Gastrocnemius medialis (tissue), 4 donors: ENCODE measurements at places on chromosomes 4 and X. TPM values are rescaled to one million over a fixed set of nuclear protein-coding genes. Genes with fewer than 3 reads are reported as not detected.

Gene GPR82
- not detected for total RNA-seq

Gene LIMCH1
- total RNA-seq = 36.2 TPM

DNA sequence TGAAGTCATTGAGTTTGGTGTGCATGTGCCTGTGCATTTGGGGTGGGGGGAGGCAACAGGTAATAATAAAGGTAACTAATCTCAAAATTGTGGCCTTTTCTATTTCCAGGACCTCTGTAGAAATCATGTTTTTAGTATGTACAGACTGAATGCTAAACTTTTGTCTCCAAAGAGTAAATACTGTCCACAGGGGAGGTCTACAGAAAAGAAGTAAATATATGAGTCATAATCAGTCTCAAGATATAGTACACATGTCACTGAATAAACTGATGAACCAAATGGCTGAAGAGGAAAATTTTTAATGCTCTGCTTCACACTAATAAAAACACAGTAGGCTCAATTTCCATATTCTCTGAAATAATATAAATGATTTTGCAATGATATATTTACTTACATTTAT lies 440.4 kb upstream of the ZFP42 start:
- H3K4me1 ChIP-seq = no peaks in the 10 kb centered on the region
- H3K4me3 ChIP-seq = no peak overlapping the region
- DNase-seq = no peak
- H3K27ac ChIP-seq = no peak overlapping the region
- H3K27me3 ChIP-seq = no peaks in the 10 kb centered on the region
- H3K36me3 ChIP-seq = no peaks in the 10 kb centered on the region

Gene MAGEB5
- total RNA-seq = not detected

DNA sequence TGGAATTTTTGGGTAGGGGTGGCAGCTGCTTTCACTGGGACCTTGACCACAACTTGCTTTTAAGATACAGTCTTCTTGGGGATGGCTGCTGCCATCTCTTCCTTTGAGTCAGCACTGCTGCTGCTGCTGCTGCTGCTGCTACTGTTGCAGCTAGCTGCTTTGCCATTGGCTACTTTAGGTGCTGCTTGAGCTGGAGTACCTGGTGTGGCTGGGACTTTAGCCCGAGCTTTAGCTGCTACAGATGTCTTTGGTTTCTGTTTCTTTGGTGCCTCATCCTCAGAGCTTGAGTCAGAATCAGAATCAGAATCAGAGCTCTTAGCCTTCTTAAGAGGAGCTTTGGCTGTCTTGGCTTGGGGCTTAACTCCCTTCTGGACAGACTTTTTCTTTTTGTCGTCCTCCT lies 52.2 kb downstream of the FAM9B start:
- DNase-seq = no peak
- no peaks in the 10 kb centered on the region for H3K4me1 ChIP-seq
- H3K4me3 ChIP-seq = no peak overlapping the region
- H3K27ac ChIP-seq = no peak overlapping the region
- H3K27me3 ChIP-seq = no peaks in the 10 kb centered on the region

Gene HSPA4L
- 1.2 TPM for total RNA-seq

- H3K4me1 ChIP-seq = no peaks in the 10 kb centered on the region
- DNase-seq = no peak
- H3K27ac ChIP-seq = no peak overlapping the region
Measured at GRCh38 chrX:103183912-103184311, 31.0 kb upstream of the BEX4 start.

Gene HTN1
- not detected for total RNA-seq

DNA sequence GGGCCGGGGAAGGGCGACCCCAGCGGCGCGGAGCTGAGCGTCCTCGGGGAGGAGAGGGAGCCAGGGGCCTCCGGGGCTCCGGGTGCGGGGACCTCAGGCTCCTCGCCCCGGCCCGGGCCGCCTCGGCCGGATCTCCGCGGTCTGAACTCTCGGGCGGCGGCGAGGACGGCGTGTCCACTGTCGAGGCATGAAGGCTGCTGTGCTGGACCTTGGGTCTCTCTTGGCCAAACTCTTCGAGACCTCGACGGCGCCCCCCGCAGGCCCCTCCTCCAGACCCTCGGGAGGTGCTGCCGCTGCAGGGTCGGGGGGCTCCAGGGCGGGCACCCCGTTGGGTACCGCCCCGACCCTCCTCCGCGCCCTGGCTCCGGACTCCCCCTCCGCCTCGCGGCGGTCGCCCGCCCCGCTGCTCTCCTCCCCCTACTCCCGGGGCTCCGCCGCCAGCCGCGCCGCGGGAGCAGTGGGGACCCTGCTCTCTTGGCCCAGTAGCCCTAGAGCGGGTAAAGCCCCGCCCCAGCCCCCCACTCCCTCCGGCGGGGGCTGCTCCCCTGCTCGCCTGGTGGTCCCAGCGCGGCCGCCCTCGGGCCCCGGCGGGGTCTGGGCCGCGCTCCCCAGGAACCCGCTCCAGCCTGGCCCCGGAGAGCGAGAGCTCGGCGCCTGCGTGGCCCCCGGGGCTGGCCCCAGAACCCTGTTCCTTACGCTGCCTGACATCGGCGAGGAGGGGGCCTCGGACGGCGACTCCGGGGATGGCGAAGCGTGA lies 564 bp downstream of the FAM149A start:
- H3K4me1 ChIP-seq = peaks cover 3% of the 10 kb centered on the region
- H3K27me3 ChIP-seq = peaks cover 40% of the 10 kb centered on the region
- no peaks in the 10 kb centered on the region for H3K36me3 ChIP-seq
- peak overlapping the region; percentile 55 for H3K4me3 ChIP-seq
- H3K27ac ChIP-seq = no peak overlapping the region

GRCh38 chr4:185028625-185029024 lies 10.3 kb downstream of the HELT start:
- peaks cover 13% of the 10 kb centered on the region for H3K27me3 ChIP-seq
- no peak overlapping the region for H3K27ac ChIP-seq
- H3K36me3 ChIP-seq = no peaks in the 10 kb centered on the region
- DNase-seq = no peak
- H3K4me3 ChIP-seq = no peak overlapping the region

- no peaks in the 10 kb centered on the region for H3K36me3 ChIP-seq
- no peak overlapping the region for H3K4me3 ChIP-seq
- no peaks in the 10 kb centered on the region for H3K4me1 ChIP-seq
- H3K27me3 ChIP-seq = no peaks in the 10 kb centered on the region
- DNase-seq = no peak
Measured at GRCh38 chr4:146981651-146982050, 36.0 kb upstream of the TTC29 start.

DNA sequence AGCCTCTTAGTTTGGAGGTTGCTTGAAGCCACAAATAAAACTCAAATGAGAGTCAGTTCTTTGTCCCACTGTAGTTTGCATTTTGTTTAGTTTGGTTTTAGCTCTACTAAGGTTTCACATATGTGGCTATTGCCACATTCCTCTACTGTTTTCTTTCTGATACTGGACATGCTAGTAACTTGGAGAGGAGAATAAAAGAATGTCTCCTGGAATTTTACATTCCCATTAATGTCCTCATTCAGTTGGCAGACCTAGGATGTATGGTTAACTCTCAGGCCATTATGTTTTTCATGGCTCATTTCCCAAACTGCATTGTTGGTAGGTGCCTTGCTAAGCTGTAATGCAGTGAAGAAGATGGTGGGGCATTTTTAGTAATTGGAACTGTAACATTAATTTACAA lies 29.9 kb downstream of the UPRT start:
- DNase-seq = no peak
- H3K4me3 ChIP-seq = no peak overlapping the region
- no peak overlapping the region for H3K27ac ChIP-seq
- peaks cover 6% of the 10 kb centered on the region for H3K36me3 ChIP-seq
- no peaks in the 10 kb centered on the region for H3K27me3 ChIP-seq

Gene FGFR3
- total RNA-seq = 0.18 TPM

Gene PWWP3B
- 3.2 TPM for total RNA-seq

Gene HTR2C
- not detected for total RNA-seq

GRCh38 chr4:163895378-163896005 lies 401.0 kb downstream of the TMA16 start:
- no peaks in the 10 kb centered on the region for H3K36me3 ChIP-seq
- H3K27ac ChIP-seq = no peak overlapping the region
- DNase-seq = no peak
- H3K4me3 ChIP-seq = no peak overlapping the region
- H3K27me3 ChIP-seq = no peaks in the 10 kb centered on the region

- H3K27ac ChIP-seq = no peak overlapping the region
- DNase-seq = no peak
- no peaks in the 10 kb centered on the region for H3K27me3 ChIP-seq
- no peaks in the 10 kb centered on the region for H3K36me3 ChIP-seq
- H3K4me1 ChIP-seq = no peaks in the 10 kb centered on the region
Measured at GRCh38 chrX:138345801-138346200, 365.7 kb downstream of the FGF13 start.

DNA sequence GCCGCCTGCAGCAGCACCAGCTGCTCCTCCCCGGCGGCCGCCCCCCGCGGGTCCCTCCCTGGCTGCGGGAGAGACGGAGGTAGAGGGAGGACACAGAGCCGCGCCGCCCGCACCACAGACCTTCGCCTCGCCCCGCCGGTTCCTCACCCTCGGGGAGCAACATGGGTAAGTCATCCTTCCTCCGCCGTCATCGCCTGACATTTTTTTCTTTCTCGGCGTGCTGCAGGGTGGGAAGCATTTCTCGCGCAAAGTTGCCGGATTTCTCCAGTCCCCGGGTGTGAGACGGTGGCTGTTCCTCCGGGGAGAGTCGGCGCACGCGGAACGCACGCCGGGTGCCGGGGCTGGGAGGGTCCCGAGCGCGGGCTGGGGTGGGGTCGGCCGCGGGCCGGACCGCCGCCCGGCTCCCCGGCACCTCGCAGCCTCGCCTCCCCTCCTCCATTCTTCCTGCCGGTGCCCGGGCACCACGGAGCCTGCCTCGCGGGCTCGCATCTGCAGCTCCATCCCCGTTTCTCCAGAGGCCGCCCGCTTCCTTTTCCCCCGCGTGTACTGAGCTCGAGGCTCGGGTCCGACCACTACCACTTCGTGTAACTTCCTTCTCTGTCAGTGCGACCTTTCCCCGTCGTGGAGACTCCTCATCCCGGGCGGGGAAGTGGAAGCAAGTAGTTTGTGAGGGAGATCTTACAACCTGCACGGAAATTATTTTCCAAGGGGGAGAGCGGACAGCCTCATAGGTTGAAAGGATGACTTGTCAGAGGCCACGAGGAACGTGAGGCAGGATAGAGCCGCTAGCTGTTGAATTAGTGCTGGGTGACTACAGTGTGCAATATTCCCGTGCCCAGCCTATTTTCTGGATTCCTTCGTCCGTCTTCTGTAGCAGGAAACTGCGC lies 464 bp downstream of the RAP1GDS1 start:
- H3K27ac ChIP-seq = peak overlapping the region; percentile 84
- peaks cover 19% of the 10 kb centered on the region for H3K4me1 ChIP-seq
- peak overlapping the region; percentile 98 for H3K4me3 ChIP-seq
- H3K27me3 ChIP-seq = no peaks in the 10 kb centered on the region
- no peaks in the 10 kb centered on the region for H3K36me3 ChIP-seq
- DNase-seq = peak; percentile 43

Gene ZAR1
- not detected for total RNA-seq

Gene GABRE
- 4.8 TPM for total RNA-seq

- no peaks in the 10 kb centered on the region for H3K36me3 ChIP-seq
- DNase-seq = no peak
- no peak overlapping the region for H3K27ac ChIP-seq
- H3K4me1 ChIP-seq = no peaks in the 10 kb centered on the region
Measured at GRCh38 chr4:132504438-132504837, 644.7 kb upstream of the PCDH10 start.

DNA sequence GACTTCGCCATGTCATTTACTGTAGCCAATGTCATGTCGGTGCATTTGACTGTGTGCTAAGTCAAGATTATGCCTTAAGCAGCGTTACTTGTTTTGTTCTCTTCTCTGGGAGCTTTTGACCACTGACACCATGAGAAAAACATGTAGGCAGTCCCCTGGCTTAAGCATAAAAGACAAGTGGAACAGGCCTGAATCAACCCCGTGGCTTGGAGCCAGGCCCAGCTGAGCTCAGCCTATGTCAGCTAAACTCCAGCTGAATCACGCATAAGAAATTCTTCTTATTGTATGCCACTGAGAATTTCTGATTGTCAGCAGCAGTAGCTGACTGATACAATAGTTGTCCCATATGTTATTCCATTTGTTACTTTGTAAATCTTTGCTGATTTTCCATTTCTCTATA lies 261.9 kb downstream of the CBLL2 start:
- no peak overlapping the region for H3K4me3 ChIP-seq
- DNase-seq = peak; percentile 10

DNA sequence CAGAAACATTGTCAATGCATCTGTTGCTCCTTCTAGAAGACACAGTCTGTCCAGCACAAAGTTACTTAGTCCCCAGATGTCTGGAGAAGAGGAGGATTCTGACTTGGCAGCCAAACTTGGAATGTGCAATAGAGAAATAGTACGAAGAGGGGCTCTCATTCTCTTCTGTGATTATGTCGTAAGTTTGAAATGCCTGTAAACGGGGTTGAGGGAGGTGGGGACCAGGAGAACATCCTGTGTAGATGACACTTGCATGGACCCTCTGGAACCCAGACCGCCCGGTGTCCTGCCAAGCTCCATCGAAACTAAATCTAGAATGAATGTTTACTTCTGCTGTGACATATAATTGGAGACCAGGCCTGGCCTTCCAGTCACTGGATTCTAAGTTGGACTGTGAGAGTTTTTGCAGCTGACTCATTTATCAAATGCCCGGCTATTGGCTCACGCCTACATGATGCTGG lies 45.0 kb upstream of the MSANTD1 start:
- no peaks in the 10 kb centered on the region for H3K27me3 ChIP-seq
- peak; percentile 57 for DNase-seq
- H3K4me3 ChIP-seq = no peak overlapping the region

DNA sequence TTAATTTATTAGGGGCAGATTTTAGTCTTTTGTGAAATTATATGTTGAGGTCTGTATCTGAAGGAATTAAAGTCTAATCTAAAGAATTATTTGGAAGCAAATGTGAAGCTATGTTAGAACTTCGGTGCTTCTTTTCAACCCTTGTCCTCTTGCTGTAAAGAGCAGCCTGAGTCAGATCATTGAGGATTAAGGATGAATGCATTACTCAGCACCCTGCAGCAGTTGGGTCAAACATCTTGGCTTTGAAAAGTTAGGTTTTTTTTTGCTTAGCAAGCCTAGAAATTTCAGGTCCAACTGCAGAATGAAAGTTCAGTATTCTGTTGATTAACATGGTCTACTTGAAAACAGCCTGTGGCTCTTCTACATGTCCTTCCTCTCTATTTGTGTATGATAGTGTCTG lies 57.6 kb downstream of the SLC4A4 start:
- no peaks in the 10 kb centered on the region for H3K36me3 ChIP-seq
- H3K27me3 ChIP-seq = no peaks in the 10 kb centered on the region
- no peak overlapping the region for H3K27ac ChIP-seq
- H3K4me1 ChIP-seq = no peaks in the 10 kb centered on the region
- no peak overlapping the region for H3K4me3 ChIP-seq

Gene GAB1
- total RNA-seq = 27.9 TPM

Gene ADH1C
- total RNA-seq = 26.3 TPM

Gene ANXA3
- total RNA-seq = 18.9 TPM

Gene ANXA10
- not detected for total RNA-seq

Gene TRPC5OS
- not detected for total RNA-seq
